Right renal cortex interstitium (tissue), 3 donors: ENCODE measurements at places on chromosomes 1 and 21.

GRCh38 chr21:44849616-44850130, 23.8 kb downstream of the PTTG1IP start:
- DNase-seq, result no peak

DNA sequence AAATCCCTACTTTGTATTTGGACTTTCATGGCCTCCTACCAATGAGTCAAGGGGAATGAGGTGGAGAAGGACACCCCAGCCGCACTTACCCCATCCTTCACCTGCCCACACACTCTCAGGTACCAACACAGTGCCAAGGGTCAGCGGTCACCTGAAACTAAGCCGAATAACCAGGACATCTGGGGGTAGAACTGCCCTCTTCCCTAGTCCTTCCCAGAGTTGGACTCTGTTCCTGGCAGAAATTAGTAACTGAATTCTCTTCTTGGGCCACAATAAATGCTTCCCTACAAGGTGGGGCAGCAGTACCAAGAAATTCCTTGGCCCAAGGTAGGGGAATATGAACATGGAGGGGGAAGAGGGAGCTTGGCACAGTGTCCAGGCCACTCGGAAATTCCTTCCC, 7.3 kb downstream of the SLC45A3 start:
- DNase-seq, result no peak

DNA sequence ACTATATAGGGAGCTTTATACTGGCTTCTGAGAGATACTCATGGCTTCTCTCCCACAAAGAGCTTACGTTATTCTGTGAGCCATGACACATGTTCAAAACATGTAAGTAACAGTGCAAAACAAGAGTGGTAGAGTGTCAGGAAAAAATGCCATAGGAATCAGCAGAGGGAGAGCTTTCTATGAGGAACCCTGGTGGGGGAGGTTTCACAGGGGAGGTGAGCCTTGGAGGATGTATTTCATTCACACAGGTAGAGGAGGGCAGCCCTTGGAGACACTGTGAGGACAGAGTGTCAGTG, 72.7 kb upstream of the LYST start:
- DNase-seq, result no peak

DNA sequence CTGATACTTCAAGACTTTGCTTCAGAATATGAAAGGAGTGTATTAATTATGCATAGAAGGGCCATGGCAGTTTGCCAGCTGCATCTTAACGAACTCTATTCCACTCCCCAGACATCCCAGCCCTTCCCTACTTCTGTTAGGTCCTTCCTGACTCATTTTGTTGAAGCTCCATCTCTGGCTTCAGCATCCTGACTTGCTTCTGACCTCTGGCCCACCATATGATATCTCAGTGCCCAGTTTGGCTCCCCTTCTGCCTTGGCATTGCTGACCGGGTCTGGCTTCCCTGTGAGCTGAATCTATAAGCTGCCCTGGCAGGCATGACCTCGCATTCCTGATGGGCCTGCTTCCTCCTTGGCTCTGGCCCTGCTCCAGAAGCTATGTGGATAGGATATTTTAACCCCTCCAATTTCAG, 27.6 kb upstream of the ARHGAP29 start:
- DNase-seq, result no peak

DNA sequence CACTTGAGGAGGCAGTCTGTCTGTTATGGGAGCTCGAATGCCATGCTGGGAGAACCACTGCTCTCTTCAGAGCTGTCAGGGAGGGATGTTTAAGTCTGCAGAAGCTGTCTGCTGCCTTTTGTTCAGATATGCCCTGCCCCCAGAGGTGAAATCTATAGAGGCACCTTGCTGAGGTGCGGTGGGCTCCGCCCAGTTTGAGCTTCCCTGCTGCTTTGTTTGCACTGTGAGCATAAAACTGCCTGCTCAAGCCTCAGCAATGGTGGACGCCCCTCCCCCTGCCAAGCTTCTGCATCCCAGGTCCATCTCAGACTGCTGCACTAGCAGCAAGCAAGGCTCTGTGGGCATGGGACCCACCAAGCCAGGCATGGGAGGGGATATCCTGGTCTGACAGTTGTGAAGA, 247.5 kb downstream of the LMX1A start:
- no peak for DNase-seq

- no peak for DNase-seq
Observed at GRCh38 chr1:109823543-109824348, 60.0 kb upstream of the EPS8L3 start.

DNA sequence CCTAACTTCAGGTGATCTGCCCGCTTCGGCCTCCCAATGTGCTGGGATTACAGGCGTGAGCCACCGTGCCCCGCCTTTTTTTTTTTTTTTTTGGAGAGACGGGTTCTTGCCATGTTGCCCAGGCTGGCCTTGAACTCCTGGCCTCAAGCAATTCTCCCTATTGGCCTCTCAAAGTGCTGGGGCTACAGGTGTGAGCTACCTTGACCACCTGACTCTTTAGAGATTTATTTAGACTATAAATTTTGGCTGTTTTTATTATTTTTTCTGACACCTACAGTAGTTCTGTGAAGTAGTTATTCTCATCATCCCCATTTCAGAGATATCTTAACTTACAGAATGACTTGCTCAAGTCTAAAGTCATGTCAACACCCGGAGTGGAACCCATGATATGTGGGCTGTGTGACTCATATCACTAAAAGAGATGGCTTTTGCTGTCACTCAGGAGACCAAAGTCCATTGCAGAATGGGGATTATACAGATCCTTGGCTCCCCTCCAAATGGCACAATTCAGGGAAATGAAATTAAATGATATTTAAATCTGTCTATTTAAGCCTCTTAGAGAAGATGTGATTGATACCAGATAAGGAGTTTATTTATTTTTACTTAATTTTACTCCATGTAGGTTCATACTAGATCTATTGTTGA, 93.2 kb downstream of the CTH start:
- DNase-seq, result no peak

GRCh38 chr1:192485692-192486436, 89.7 kb upstream of the RGS1 start:
- no peak for DNase-seq

DNA sequence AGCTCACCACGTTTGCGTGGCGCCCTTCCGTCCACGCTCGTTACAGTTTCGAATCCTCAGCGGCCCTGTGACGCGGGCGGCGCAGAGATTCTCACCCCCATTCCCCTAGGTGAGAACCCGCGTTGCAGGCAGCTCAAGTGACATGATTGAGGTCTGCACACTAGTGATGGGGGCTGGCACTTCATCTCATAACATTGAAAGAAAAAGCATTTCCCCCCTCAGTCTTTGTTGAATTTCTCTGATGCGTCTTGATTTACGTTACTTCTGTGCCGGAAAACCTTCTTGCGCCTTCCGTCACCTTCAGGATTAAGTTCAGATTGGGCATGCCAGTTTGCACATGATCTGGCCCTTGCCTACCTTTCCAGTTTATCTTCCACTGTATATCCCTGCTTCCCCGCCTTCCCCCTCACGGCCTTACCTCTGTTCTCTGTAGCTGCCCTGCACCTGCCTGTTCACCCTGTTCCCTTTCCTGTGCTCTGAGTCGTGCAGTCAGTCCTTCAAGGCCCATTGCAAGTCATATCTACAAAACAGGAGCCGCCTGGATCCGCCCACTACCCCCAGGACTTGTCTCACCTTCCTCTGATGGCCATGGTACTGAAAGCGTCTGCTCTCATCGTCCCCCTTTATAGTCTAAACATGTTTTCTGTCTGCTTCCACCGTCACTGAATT, 1.1 kb downstream of the CTPS1 start:
- no peak for DNase-seq

DNA sequence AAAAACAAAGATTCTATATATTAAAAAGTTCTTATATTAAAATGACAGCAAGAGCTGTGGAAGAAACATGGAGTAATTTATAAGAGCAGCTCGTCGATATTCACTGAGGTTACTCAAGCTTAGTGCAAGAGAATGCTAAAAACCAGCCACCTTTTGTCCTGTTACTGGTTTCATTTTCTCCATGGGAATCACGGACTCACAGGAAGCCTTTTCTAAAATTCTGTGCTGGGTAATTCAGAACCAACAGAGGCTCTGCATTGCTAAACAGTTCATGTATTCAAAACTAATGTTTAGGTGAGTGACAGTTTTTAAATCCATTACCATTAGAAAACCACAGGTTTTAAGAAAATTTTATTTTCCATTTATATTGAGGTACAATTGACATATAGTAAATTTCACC, 147.8 kb upstream of the MAP1LC3C start:
- DNase-seq, result no peak

DNA sequence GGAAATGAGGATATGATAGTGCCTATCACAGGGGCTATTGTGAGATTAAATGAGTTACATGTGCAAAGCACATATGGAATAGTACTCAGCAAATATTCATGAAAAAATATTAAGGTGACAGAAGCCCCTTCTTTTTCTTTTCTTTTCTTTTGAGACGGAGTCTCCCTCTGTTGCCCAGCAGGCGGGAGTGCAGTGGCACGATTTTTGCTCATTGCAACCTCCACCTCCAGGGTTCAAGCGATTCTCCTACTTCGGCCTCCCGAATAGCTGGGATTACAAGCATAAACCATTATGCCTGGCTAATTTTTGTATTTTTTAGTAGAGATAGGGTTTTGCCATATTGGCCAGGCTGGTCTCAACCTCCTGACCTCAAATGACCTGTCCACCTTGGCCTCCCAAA, 139.4 kb downstream of the HIVEP3 start:
- no peak for DNase-seq

GRCh38 chr1:226064816-226065248, 2.3 kb downstream of the H3-3A start:
- peak; percentile 43 for DNase-seq

DNA sequence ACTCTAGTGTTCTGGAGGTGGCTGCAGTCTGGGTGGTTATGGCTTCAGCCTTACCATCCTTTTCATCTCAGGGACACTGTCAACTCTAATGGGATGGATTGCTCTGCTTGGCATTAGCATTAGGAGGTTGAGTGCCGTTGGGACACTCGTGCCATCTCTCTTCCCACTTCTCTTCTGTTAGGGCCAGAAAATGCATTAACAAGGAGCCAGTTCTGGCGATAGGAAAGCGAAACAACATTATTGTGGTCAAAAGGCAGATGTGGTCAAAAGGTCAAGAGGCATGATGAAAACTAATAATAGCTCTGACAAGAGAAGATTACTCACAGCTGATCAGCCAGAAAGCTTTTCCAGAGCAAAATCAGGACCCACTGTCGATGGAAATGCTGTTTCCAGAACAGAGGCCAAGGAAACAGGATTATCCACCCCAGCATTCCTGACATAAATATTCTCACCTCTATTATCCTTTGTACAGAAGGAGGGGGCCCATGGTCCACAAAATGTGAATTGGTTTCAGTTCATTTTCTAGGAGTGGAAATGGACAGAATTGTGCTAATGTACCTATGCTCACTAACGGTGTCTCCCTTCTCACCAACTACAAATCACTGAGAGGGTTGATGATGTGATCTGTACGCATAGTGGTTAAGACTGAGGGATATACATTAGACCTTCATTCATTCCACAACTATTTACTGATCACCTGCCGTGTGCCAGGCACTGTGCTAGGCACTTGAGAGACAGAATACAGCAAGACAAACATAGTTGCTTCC, 72.0 kb downstream of the ST6GALNAC5 start:
- no peak for DNase-seq

DNA sequence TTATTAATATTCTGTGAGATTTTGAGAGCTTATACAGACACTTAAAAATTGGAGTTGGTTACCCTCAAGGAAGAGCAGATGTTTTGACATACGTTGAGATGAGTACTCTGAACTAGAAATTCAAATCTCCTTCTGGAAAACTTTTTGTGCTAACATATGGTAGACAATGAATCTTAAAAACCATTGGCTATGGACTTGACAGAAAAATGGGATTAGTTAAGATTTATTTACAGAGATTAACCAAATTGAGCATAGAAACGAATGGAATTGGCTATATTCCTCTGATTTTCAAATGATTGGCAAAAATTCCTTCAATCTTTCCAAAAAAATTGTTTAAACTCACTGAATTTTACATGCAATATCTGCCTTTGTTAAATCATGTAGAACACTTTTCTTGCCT, 1392.9 kb downstream of the BRINP3 start:
- no peak for DNase-seq
